Activated effector memory CD4-positive, alpha-beta T cell treated with Interleukin-2 at 50 U/mL for 16 hours (primary cell): ENCODE measurements at places on chromosomes 6 and 20.

GRCh38 chr20:12965212-12965869 lies 43.4 kb upstream of the SPTLC3 start:
- no peak for DNase-seq

- DNase-seq = no peak
Observed at GRCh38 chr6:132872923-132873322, 58.6 kb downstream of the RPS12 start.

GRCh38 chr20:1478566-1478965 lies 11.9 kb upstream of the NSFL1C start:
- no peak for DNase-seq

DNA sequence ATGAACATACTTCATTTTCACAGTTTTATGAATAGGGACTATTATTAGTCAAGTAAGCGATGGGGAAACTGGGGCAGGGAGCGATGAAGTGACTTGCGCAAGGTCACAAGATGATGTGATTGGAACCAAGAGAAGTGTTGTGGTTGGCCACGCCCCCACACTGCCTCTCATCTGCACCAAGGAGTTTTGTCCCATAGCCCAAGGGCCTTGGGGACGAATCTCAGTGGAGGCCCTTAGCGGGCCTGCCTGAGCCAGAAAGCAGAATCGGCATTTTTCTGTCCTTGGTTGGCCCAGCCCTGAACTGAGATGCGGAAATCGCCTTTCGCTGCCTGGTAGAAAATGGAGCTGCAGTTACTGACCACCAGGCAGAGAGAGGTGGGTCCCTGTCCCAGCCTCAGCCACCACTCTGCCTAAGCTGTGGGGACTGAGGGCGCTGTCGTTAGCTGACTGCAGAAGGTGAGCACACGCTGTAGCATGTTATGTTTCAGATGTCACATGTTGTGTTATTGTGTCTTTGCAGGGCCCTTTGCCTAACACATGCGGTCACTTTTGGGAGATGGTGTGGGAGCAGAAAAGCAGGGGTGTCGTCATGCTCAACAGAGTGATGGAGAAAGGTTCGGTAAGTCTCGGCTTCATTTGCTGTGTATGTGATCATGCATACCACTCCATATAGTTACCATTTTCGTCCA lies 57.8 kb downstream of the PTPN1 start:
- no peak for DNase-seq
